ENCODE measurements at places on chromosomes 4 and X.

GRCh38 chr4:153274967-153275366 is 69.5 kb upstream of the MND1 start:
- no peak for DNase-seq

DNA sequence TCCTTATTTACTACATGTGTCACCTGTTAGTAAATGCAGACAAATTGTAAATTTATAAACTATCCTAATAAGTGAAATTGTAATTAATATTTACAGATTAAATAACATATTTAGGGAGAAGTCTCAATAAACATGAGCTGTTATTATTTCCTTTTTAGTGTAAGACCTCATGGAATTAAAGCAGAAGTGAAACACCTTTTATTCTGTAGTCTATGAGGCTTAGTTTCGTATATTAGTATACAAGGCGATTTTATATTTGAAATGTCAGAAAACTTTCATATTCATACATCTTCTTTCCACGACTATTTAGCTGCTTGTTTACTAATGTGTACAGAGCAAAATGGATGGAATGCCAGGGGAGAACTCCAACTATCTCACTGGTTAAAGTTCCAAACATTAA is 414.4 kb downstream of the ARHGAP24 start:
- DNase-seq: no peak

GRCh38 chrX:150983521-150984168 is 510 bp downstream of the HMGB3 start:
- peak; percentile 20 for DNase-seq

DNA sequence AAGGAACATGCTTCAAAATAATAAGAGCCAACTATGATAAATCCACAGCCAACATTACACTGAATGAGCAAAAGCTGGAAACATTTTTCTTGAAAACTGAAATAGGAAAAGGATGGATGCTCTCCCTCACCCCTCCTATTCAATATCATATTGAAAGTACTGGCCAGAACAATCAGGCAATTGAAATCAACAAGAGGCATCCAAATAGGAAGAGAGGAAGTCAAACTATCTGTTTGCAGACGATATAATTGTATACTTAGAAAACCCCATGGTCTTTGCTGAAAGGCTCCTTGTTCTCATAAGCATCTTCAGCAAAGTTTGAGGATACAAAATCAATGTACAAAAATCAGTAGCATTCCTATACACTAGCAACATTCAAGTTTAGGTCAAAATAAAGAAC is 1562.5 kb upstream of the ADGRL3 start:
- no peak for DNase-seq

GRCh38 chrX:41705680-41706374 is 17.1 kb downstream of the GPR34 start:
- DNase-seq: peak; percentile 82

DNA sequence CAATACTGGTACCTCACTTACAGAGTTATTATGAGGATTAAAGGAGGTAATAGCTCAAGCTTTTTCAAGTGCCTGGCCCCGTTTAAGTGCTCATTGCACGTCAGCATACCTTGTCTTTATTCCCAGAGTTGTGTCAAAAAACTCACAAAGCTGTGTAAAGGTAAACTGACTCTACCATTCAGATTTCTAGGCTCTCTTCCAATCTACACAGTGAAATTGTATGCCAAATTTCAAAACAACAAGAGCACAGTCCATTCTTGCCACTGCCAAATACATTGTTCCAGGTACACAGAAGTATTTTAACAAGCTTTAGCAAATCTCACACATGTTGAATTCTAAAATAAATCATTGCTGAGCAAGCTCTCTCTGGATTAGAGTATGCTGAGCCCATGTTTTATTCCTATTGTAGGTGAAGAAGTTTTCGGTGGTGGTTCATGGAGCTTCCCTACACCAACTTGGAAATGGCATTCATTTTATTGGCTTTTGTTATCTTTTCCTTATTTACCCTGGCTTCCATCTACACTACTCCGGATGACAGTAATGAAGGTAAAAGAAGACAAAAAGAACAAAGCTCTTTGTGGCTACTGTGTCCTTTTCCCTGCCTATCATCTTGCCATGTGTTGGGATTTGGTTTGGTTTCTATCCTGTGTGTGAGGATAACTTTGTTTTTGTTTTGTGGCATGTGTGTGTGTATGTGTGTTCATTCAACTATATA is 16.2 kb downstream of the SMIM31 start:
- DNase-seq: no peak

DNA sequence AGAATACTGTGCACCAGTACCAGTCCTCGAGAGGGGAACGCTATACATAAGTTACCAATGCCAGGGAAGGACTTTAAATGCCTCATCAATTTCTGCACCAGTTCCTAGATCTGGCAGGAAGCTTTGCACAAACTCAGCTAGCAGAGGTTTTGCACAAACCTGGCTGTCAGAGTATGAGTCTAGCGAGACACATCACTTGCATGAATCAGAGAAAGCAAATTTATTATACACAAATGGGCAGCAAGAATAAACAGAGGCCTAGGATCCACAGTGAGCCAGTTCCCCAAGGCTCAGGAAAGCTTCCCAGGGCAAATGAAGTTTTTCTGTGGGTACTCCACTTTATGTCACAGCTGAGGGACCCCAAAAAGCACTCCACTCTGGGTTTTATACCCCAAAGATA is 523.5 kb downstream of the CFAP47 start:
- no peak for DNase-seq

GRCh38 chrX:112120721-112121120 is 38.1 kb upstream of the TRPC5 start:
- no peak for DNase-seq

GRCh38 chr4:71300362-71300761 is 38.5 kb upstream of the SLC4A4 start:
- no peak for DNase-seq

DNA sequence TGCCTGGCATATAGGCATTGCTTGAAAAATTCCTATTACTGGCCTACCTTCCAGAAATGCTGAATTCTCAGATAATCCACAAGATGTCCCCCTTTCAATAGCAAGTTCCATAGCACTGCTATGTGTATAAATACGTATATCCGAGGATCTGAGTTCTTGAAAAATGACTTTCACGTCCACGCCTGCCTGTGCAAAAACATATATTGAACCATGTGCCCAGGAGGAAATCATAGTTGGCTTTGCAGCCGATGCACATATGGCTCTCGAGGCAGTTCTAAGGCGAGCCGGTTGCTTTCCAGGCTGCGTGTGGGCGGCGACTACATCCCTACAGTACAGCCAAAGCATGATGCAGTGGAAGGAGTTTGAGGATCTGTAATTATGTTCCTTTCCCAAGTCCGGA is 55.4 kb upstream of the ESX1 start:
- peak; percentile 13 for DNase-seq

DNA sequence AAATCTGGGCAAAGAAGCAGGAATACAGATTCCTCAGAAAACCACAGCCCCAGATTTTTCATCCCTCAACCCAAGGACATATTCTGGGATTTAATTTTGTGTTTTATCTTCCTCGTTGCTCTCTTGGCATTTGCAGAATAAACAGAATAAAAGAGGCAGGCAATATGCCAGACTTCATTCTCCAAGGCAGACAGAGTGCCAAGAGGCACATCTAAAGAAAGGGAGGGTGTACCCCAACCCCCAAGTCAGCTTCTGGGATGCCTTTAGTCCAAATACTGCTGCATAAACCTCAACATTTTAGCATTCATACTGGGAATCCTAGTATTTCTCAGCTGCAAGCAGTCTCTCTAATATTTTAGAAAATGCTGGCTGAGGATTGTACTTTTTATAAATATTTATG is 629.2 kb downstream of the KLHL13 start:
- DNase-seq: no peak

- peak; percentile 66 for DNase-seq
Measured at GRCh38 chr4:73762409-73762808, 22.0 kb downstream of the CXCL8 start.

- peak; percentile 65 for DNase-seq
Measured at GRCh38 chrX:40146262-40147125, 48.7 kb upstream of the BCOR start.

DNA sequence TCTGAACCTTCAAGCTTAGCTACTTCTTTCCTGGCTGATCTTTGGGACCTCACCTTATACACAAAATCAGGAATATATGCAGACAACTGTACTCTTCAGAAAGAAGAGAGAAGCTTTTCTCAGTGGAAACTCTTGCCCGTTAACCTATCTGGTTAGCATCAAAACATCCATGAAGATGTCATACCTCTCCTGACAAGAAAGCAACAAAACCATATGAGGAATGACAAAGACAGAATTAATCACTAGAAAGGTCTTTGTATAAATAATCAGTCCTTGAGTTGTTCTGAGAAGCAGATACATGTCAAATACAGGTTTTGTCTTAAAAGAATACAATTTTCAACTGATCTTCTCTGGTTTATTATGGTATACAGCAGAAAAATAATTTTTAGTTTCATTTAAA is 130.8 kb downstream of the FAT4 start:
- no peak for DNase-seq

GRCh38 chr4:15040916-15041463 is 38.7 kb downstream of the CPEB2 start:
- no peak for DNase-seq

- no peak for DNase-seq
Measured at GRCh38 chr4:28317221-28317620, 1456.6 kb downstream of the STIM2 start.
